Globus pallidus (tissue), 1 donor: ENCODE measurements at places on chromosomes 1 and 21.
A peak's percentile ranks its signal among the peaks of the same experiment; 100 is the strongest.

GRCh38 chr21:29989634-29990234 lies 49.9 kb upstream of the GRIK1 start:
- DNase-seq, result no peak

GRCh38 chr1:218510153-218510772 lies 165.1 kb downstream of the TGFB2 start:
- DNase-seq, result no peak

- no peak for DNase-seq
Measured at GRCh38 chr1:206470692-206471414, 577 bp downstream of the IKBKE start.

DNA sequence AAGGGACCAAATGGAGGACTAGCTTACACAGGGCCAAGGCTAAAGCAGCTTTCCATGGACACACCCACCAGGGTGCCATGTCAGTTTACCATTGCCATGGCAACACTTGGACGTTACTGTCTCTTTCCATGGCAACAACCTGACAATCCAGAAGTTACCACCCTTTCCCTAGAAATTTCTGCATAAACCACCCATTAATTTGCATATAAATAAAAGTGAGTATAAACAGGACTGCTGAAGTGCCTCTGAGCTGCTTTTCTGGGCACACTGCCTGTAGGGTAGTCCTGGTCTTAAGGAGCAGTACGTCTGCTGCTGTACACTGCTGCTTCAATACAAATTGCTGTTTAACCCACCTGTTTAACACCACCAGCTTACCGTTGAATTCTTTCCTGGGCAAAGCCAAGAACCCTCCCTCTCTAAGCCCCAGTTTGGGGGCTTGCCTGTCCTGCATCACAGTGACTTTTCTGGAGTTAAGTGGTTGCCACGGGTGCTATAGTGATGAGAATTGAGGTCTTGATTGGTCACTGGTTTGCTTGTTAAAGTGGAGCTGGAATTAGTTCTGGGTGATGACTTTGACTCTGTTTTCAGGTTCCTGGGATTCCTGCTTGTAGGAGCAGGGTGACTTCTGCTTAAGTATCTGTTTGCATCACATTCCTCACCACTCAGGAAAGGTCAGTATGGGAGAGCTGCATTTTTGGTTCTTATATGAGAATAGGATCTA lies 83.2 kb downstream of the CLDN17 start:
- no peak for DNase-seq

DNA sequence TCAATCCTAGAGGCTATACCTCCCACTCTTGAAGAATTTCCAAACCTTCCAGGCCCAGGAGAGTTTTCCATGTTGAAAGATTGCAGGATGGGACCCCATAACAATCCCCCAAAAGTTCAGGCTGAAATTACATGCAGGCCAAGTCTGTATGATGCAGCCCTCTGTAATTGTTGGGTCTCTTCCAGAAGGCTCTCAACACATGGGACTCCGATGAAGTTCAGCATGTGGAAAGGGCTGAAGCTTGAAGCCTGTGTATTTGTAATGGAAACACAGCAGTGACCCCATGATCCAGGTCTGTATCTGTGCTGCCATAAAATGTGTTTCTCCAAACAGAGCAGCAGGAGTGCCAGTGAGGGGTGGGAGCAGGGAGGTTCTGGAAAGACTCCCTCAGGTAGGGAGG lies 202.5 kb upstream of the LYPLAL1 start:
- DNase-seq, result no peak

DNA sequence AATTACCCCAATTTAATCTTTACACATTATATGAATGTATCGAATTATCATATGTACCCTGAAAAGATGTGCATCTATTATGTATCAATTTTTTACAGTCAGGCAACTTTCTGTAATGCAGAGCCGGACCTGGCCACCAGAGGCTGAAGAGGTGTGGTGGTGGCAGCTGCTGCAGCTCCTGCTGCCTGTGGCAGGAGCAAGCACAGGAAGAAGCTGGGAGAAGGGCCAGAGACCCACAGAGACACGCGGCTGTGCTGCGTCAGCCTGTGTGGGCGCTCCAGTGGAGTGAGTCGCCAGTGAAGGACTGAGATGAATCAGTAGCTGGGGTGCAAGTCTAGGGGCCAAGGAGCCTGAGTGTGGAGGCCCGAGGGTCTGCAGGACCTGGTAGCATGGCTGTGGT lies 74.3 kb upstream of the COG2 start:
- DNase-seq, result no peak

GRCh38 chr1:244106837-244107493 lies 55.9 kb downstream of the ZBTB18 start:
- DNase-seq, result no peak

GRCh38 chr1:40948741-40949443 lies 30.6 kb upstream of the CTPS1 start:
- DNase-seq, result peak; percentile 69

DNA sequence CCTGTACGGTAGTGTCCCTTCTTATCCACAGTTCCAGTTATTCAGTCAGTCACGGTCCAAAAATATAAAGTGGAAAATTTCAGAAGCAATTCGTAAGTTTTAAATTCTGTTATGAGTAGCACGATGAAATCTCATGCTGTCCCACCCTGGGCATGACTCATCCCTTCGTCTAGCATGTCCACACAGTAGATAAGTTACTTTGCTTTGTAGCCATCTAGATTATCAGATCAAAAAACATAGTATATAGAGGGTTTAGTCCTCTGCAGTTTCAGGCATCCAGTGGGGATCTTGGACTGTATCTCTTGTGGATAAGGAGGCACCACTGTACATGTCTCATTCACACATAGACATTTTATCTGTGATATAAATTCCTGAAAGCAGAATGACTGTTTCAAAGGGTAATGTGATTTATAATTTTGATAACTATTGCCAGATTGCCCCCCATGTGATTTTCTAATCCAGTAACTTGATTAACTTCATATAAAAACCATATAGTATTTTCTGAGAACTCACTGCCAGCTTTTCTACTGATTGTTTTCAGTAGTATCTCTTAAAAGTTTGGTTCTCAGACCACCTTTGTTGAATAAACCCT lies 143.3 kb downstream of the DYRK1A start:
- no peak for DNase-seq

- DNase-seq, result no peak
Measured at GRCh38 chr1:33547576-33547975, 75.1 kb downstream of the ZSCAN20 start.
